Brain (organoid and tissue), 16 donors: ENCODE measurements at places on chromosomes 16 and 17.

- DNase-seq, result peak; percentile 90
Measured at GRCh38 chr16:75789237-75789636, 62.9 kb upstream of the CPHXL start.

GRCh38 chr17:7700510-7700909, 4.5 kb upstream of the EFNB3 start:
- no peak for DNase-seq

DNA sequence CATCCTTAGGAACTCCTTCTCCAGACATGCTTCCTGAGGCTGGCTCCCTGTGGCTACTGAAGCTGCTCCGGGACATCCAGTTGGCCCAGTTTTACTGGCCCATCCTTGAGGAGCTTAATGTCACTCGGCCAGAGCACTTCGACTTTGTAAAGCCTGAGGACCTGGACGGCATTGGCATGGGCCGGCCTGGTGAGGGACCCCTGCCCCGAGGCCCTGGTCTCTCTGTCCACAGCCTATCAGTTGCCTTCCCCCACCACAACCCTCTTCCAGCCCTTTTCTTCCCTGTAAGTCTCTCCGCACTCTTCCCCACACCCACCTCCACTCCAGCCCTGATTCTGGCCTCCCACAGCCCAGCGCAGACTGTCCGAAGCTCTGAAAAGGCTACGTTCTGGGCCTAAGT, 2.0 kb downstream of the TNK1 start:
- DNase-seq, result no peak

DNA sequence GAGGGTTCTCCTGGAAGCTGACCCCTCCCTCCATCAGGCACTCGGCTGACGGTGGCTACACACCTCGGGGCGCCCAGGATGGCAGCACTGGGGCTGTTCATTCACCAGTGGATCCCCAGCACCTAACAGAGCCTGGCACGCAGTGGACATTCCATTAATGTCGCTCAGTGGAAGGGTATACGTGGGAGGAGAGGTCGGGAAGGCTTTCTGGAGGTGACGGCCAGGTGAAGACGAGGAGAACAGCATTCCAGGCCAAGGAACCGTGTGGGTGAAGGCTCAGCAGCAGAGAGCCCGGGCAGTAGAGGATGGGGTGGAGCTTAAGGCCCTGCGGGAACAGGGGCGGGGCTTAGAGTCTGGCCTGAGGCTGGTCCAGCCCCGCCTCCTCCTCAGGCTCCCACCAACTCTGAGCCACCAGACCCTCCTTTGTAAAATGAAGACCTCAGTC, 2.5 kb upstream of the HS3ST6 start:
- DNase-seq, result peak; percentile 9

GRCh38 chr17:41965694-41966462, 717 bp upstream of the CNP start:
- DNase-seq, result no peak
